ENCODE measurements at places on chromosomes 4 and X. TPM values are rescaled to one million over a fixed set of nuclear protein-coding genes. Genes with fewer than 3 reads are reported as not detected.

- peaks cover 7% of the 10 kb centered on the region for H3K27me3 ChIP-seq
- H3K4me1 ChIP-seq: no peaks in the 10 kb centered on the region
- no peak overlapping the region for H3K27ac ChIP-seq
- DNase-seq: no peak
Observed at GRCh38 chrX:101564651-101565050, 14.3 kb downstream of the ARMCX1 start.

GRCh38 chr4:94238160-94238559 lies 30.5 kb downstream of the SMARCAD1 start:
- no peak overlapping the region for H3K4me3 ChIP-seq
- DNase-seq: no peak
- no peaks in the 10 kb centered on the region for H3K27me3 ChIP-seq
- peaks cover 7% of the 10 kb centered on the region for H3K4me1 ChIP-seq

DNA sequence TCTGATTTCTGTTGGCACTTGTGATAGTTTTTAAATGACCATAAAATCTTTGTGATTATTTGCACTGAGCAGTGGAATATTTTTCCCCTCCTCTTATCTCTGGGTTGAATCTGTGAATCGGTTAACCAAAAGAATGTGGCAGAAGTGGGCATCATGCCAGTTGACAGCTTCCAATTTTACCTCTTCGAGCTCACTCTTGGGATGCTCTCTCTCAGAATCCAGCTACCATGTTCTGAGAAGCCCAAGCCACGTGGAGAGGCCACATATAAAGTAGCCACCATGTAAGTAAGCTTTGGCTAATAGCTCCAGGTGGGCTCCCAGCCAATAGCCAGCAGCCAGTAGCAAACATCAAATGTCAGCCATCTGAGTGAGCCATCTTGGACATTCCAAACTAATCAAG lies 12.9 kb upstream of the WDR19 start:
- no peaks in the 10 kb centered on the region for H3K4me1 ChIP-seq
- no peaks in the 10 kb centered on the region for H3K27me3 ChIP-seq

GRCh38 chr4:111639876-111640275 lies 505.4 kb upstream of the FAM241A start:
- no peaks in the 10 kb centered on the region for H3K36me3 ChIP-seq
- no peaks in the 10 kb centered on the region for H3K4me1 ChIP-seq
- no peak overlapping the region for H3K4me3 ChIP-seq
- DNase-seq: no peak

DNA sequence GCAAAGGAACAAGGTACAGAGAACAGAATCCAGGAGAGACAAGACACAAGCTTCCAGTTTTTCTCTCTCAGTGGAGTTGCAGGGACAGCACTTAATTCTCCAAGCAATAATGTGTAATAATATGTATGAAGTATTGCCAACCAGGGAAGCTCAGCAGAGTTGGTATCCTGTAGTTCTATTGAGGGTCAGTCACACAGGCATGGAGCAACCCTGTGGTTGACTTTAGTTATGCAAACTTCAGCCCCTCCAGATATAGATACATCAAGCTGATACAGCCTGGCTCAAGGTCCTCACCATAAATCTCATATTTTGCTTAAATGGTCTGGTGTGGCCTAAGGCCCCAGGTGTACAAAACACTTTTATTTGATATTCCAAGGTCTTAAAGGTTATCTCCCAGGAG lies 248.6 kb upstream of the EPHA5 start:
- H3K4me1 ChIP-seq: no peaks in the 10 kb centered on the region
- H3K4me3 ChIP-seq: no peak overlapping the region
- H3K27ac ChIP-seq: no peak overlapping the region
- no peak for DNase-seq
- H3K27me3 ChIP-seq: no peaks in the 10 kb centered on the region

DNA sequence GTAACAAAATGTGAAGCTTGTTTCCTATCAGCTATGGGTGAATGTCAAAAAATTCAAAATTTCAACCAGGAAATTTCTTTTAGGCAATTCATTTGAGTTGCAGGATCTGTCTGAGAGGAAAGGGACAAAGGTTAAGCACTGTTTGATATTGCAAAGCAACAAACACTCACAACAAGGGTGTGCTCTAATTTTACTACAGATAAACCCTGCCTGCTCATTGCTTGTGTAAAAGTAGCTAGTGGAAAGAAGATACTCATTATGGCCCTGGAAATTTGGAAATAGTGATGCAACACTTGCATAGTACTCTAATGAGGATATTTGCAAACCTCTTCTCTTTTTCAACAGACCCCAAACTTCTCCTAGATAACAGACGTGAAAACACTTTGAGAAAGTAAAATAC lies 27.1 kb downstream of the FAM47E start:
- no peaks in the 10 kb centered on the region for H3K36me3 ChIP-seq
- no peak for DNase-seq
- peaks cover 7% of the 10 kb centered on the region for H3K27me3 ChIP-seq
- no peak overlapping the region for H3K4me3 ChIP-seq
- H3K27ac ChIP-seq: no peak overlapping the region

GRCh38 chr4:113593400-113594230 lies 167.9 kb downstream of the CAMK2D start:
- H3K4me3 ChIP-seq: no peak overlapping the region
- DNase-seq: no peak
- H3K27ac ChIP-seq: no peak overlapping the region
- peaks cover 5% of the 10 kb centered on the region for H3K4me1 ChIP-seq
- H3K36me3 ChIP-seq: peaks cover 5% of the 10 kb centered on the region
- H3K27me3 ChIP-seq: no peaks in the 10 kb centered on the region

RBMXL3 gene
- not detected for total RNA-seq

All from osteoblast (primary cell).